ENCODE measurements at places on chromosomes 4 and X.
A peak's percentile ranks its signal among the peaks of the same experiment; 100 is the strongest.

- no peak for DNase-seq
Measured at GRCh38 chrX:37871626-37872302, 24.4 kb upstream of the DYNLT3 start.

DNA sequence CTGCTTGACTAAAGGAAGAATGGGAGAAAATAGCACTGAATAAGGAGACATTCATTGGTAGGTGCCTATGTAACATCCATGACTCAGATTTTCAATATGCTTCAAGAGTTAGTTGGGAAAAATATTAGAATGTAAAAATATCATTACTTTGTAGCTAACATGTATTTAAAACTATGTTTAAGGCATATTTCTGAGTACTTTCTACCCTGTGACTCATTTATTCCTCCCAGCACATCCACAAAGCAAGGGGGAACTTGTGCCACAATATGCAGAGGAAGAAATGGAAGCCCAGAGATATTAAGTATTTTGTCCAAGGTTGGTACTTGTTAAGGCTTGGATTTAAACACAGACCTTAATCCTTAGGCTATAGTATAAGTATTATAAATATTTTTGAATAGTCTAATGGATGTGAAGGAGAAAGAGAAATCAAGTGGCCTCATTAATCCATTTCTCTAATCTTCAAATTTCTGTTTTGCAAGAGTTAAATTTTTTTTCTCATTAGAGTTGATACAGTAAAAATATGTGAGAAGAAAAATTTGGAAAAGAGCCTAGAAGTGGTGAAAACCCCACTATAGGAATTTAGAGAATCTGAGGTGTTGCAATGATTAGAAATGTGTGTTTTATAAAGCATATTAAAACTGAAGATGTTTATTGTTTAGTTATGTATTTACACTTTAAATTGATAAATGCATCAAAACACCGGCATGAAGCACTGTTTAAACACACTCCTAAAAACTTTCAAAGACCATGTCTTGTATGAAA, 149.3 kb upstream of the GYPA start:
- DNase-seq = no peak

DNA sequence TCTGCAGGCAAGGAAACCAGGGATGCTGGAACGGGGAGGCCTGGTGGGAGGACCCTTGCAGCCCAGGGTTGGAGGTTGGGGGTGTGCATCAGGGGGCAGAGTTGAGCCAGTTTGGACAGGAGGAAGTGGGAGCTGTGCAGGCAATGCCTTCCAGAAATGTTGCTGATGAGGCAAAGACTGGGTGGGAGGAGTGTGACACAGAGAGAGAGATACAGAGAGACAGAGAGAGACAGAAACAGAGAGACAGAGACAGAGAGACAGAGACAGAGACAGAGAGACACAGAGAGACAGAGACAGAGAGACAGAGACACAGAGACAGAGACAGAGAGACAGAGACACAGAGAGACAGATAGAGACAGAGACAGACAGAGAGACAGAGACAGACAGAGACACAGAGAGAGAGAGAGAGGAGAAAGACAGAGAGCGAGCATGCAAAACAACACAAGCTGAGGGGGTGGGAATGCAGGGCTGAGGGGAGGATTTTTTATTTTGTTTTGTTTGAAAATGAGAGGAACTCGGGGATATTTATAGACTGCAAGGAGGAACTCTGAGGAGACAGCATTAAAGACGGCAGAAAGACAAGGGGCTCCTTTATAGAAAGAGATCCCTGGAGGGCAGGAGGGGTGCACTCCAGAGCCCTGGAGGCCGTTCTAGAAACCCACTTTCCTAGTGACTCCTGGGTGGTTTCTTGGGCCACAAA, 1.9 kb upstream of the HAUS3 start:
- DNase-seq = no peak

GRCh38 chr4:1151541-1151940, 20.8 kb downstream of the SPON2 start:
- DNase-seq = no peak

- no peak for DNase-seq
Measured at GRCh38 chr4:138341739-138342415, 99.7 kb upstream of the SLC7A11 start.

DNA sequence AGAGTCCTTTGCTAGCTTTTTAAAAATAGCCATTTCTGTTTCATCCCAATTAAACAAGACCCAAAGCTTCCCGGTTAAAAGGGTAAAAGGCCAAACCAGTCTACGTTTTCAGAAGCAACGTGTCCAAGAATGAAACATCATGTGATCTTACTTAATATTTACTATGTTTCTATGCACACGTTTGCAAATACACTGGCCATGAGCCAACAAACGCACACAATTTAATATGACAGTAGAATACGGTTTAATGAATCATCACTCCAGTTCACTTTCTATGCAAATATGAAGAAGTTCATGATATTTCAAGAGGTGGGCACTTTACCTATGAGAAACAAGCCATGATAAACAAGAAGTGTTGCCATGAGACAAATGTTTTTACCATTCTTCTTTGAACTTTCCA, 4.3 kb downstream of the NR0B1 start:
- DNase-seq = peak; percentile 15

DNA sequence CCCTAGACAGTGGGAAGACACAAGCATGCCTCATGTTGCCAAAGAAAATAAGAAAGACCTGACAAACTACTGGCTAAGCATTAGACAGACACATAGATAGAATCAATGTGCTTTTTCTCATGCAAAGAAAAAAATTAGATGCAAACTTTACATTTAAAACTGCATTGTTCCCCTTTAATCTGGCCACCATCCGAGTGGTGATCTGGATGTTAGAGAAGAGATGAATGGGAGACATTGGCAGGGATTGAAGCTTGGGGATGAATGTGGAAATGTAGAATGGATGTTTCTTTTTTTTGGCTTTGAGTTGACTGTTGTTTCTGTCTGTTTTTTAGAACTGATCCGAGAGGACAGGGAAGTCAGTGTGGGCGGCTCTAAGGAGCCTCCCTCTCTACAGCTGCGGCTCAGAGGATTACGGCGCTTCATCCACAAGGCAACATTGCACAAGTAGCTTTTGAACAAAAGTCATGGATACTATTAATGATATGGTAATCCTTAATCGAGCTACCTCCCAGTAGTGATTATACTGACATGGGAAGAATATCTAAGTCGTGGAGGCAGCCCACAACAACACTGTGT, 53.0 kb downstream of the HELT start:
- DNase-seq = no peak

- DNase-seq = no peak
Measured at GRCh38 chr4:40563401-40563800, 66.3 kb downstream of the RBM47 start.

DNA sequence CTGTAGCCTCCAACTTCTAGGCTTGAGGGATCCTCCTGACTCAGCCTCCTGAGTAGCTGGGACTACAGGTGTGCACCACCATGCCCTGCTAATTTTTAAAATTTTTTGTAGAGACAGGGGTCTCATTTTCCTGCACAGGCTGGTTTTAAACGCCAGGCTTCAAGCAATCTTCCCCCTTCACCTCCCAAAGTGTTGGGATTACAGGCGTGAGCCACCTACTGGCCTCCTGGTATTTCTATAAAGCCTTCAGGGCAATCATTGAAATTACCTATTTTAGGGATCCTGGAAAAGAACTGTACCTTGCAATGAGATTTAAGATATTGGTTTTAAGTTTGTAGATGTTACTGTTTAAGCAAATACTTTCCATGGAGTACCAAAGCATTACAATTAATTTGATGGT, 13.5 kb upstream of the PLS3 start:
- no peak for DNase-seq

DNA sequence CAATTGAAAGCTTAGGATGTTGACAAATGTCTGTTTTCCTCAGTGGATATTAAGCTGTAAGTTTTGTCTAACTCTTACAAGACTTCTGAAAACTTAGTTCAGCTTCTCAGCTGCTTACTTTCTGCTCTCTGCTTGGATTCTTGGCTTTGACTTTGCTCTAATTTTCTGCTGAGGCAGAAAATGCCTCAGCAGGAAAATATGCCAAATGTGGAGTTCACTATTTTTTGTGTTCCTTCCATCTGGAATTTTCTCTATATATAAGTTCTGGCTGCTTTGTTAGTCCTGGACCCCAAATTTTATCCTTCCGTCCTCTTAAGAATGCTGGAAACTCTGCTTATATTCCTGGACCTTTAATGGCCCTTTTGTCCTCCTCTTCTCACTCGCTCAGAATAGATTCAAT, 352.6 kb upstream of the NWD2 start:
- no peak for DNase-seq

DNA sequence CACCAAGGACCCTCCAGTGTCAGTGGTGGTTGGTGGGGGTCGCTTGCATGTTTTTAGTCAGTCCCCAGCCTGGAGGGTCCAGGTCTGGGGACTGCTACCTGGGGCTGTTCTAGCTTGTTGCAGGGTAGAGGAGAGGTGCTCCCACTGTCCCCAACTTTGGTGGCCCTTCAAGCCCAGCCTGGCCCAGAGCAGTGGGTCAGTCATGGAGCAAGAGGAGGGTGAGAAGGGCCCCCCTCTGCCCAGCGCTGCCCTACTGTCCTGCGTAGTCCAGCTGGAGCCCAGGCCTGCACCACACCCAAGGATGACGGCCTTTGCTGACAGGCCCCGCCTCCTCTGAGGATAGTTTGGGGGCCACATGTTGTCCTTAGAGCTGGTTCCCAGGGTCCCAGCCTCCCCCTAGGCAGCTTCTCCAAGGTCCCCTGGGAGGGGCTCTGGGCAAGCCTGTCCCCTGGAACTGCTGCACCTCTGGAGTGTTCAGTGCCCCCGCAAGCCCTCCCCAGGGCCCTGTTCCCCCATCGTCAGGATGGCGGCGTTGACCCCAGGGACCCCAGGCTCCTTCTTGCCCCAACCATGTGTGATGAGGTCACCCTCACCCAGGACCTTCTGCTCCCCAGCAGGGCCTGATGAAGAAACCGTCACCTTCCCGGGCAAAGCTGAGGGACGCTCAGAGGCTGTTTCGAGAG, 6.8 kb downstream of the CFAP99 start:
- no peak for DNase-seq

DNA sequence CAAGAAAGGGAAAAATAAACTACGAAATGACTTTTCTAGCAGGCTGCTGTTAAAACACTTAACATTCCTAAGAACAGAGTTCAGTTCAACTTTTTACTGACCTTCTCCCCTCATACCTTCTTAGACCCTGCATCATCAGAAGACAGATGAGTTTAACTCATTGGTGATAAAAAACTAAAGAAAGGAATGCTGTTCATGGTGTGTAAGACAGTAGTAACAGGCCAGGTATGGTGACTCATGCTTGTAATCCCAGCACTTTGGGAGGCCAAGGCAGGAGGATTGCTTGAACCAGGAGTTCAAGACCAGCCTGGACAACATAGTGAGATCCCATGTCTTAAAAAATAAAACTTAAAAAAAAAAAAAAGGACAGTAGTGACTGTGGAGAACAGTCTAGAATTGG, 16.2 kb downstream of the RBM47 start:
- no peak for DNase-seq

DNA sequence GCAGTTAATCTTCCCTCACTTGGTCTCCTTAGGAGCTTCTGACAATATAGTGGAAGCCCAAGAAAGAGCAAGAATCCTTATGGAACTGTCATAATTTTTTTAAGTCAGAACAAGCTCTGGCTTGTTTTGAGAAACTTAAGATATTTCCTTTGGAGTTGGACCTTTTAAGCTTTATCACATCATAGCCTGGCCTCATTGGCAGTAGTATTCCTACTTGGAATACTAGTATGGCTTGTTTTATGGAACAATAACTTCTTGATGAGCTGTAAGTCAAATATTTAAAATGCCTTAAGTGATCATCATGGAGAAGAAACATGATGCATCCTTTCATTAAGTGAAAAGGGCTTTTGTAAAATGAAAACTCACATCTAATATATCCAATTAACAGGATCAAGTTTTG, 78.0 kb upstream of the NRK start:
- no peak for DNase-seq

DNA sequence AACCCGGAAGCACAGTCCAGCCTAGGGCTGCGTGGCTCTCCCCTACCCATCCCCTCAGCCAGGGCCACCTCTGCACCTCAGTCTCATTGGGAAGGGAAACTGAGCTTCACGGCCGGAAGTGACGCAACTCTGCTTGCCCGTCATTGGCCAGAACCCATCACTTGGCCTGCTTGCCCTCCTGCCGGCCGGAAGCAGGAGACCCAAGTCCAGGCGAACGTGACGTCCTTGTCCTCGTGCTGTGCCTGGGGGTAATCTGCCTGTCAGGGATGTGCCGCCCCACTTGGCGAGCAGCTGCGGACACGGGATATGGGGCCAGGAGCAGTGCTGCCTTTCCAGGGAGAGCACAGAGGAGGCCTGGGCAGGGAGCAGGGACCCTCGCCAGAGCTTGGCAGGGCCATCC, 31.2 kb downstream of the ZFYVE28 start:
- no peak for DNase-seq

DNA sequence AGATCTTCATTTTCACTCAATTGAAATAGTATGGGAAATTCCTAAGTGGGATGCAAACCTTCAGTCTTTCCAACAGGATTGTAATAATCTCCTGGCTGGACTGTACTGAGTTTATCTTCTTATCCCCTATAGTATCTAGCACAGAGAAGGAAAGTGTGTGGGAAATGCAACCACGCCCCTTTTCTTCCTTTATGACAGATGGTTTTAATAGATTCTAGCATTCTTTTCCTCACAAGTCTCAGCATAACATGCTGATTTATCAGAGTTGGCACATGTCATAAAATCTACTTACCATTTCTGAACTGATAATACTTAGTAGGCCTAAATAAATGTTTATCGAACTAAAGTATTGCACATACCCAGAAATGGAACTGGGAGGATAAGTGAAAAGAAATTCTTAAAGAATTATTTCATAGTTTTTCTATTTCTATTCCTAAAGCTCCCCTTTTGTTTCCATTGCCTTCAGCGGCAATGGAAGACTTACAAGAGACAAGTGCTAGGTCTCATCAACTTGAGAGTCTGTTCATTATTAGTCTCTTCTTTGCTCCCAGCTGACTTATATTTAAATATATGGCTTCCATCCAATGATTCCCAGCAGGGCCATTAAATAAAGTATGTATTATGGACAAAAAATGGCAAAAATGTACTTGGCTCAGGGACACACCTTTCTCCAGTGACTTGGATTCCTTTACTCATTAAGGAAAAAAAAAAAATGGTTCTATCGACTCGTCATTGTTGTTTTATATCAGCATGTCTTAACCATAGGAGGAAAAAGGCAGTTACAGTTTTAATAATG, 484.5 kb downstream of the IL1RAPL1 start:
- DNase-seq = no peak

- no peak for DNase-seq
Measured at GRCh38 chr4:123737156-123737555, 340.6 kb downstream of the SPRY1 start.

GRCh38 chr4:6425336-6425735, 47.1 kb downstream of the PPP2R2C start:
- DNase-seq = no peak

Measured in NCI-H345 (cell line).